Glutamatergic neuron (in vitro differentiated cells): ENCODE measurements at places on chromosomes 3 and 15. TPM values are rescaled to one million over a fixed set of nuclear protein-coding genes. Genes with fewer than 3 reads are reported as not detected.

The ZNF662 gene
- 16.3 TPM for total RNA-seq

The TM4SF18 gene
- total RNA-seq, result not detected

The GOLGA6D gene
- total RNA-seq, result not detected

The CCR1 gene
- total RNA-seq, result not detected

The SPATA12 gene
- total RNA-seq, result not detected

The ADPRH gene
- total RNA-seq, result 1.1 TPM

The AQP9 gene
- not detected for total RNA-seq

The GOLGA6L10 gene
- total RNA-seq, result 0.96 TPM

The ERC2 gene
- 48.3 TPM for total RNA-seq

The BRK1 gene
- 126 TPM for total RNA-seq

The MESP2 gene
- not detected for total RNA-seq

The SEMA7A gene
- total RNA-seq, result 16.2 TPM

The B3GALNT1 gene
- 2.6 TPM for total RNA-seq

The LIPH gene
- not detected for total RNA-seq

The SUSD5 gene
- total RNA-seq, result 2.0 TPM

The GPR149 gene
- 0.25 TPM for total RNA-seq

The CLDN1 gene
- total RNA-seq, result not detected

The CD96 gene
- total RNA-seq, result not detected

GRCh38 chr3:70873686-70874085, 561.2 kb upstream of the MDFIC2 start:
- no peak for DNase-seq

- DNase-seq, result no peak
These were observed 289.9 kb upstream of the COL8A1 start for GRCh38 chr3:99348451-99348850.

GRCh38 chr3:45560281-45560971, 34.1 kb upstream of the LIMD1 start:
- DNase-seq, result no peak

- DNase-seq, result no peak
These were observed 58.9 kb downstream of the ABCC5 start for GRCh38 chr3:183958775-183959174.

DNA sequence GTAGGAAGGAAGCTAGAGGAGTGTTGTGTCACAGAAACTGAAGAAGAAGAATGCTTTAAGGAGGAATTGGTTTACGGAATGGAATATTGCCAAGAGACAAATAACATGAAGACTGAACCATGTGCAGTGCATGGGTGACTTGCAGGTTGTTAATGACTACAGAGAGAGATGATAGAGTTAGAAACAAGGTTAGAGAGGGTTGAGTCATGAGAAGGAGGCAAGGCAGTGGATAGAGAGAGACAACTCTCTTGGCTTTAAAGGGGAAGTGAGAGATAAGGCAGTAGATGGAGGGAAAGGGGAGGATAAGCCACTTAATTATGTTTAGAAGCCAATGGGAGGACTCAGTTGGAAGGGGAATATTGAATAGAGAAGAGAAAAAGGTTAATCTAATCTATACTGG, 119.3 kb upstream of the CCNL1 start:
- DNase-seq, result no peak

- no peak for DNase-seq
These were observed 295.7 kb upstream of the SOX14 start for GRCh38 chr3:137468446-137468845.

GRCh38 chr15:45573961-45574629, 13.1 kb upstream of the BLOC1S6 start:
- peak; percentile 56 for DNase-seq

- no peak for DNase-seq
These were observed 196.4 kb downstream of the RORA start for GRCh38 chr15:61032600-61033286.

- DNase-seq, result no peak
These were observed 134.8 kb downstream of the RBMS3 start for GRCh38 chr3:29415482-29416223.

- DNase-seq, result no peak
These were observed 6.5 kb downstream of the FOXL2 start for GRCh38 chr3:138940446-138940845.

DNA sequence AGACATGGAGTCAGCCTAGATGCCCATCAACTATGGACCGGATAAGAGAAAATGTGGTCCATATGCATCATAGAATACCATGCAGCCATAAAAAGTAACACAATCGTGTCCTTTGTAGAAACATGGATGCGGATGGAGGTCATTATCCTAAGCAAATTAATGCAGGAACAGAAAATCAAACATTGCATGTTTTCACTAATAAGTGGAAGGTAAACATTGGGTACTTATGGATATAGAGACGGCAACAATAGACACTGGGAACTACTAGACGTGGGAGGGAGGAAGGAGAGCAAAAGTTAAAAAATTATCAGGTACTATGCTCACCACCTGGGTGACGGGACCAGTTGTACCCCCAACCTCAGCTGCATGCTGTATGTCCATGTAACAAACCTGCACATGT, 2.5 kb downstream of the PLD1 start:
- DNase-seq, result no peak

GRCh38 chr3:8152821-8153418, 348.7 kb upstream of the LMCD1 start:
- DNase-seq, result peak; percentile 24

- peak; percentile 39 for DNase-seq
These were observed at the start of gene MAPKAPK3 for GRCh38 chr3:50617096-50617791. TSS of gene MAPKAPK3 (plus strand) at chr3:50617151. CDS start at chr3:50617566, 415 bp downstream.

DNA sequence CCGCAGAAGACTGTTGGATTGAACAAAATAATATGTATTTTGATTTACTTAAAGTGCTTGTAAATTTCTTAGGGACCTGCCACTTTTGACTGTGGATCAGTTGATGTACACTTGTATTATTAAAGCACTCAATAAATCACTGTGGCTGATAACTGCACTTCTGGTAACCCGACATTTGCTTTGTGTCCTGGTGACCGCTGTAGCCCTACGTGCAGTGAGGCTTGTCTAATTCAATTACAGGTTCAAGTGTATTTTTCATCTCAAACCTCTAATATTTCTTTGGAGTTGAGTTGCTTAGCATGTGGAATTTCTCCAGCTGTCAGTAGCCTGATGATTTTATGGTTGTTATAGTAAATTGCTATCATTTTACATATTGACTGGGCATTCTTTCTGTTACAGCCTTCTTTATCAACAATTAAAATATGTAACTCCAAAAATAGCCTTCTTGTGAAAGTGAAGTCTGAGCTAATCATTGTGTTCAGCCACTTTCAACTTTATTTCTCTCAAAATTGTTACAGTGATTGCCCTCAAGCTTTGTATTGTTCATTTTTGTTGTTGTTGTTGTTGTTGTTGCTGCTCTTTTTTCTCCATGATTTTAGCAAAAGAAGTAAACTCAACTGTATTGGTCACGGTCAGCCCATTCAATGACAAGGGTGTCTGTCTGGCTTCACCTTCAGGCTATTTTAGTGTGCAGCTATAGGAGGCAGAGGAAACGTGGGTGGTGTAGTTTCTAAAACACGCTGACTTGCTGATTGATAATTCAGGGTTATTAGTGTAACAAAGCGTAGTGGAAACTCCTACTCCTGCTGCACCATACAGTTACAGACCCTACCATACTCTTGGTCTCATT, 215.1 kb upstream of the UBE2E1 start:
- no peak for DNase-seq

- no peak for DNase-seq
These were observed 9.6 kb downstream of the MCM2 start for GRCh38 chr3:127607675-127608361.

GRCh38 chr3:173986861-173987410, 589.4 kb downstream of the NLGN1 start:
- DNase-seq, result no peak

DNA sequence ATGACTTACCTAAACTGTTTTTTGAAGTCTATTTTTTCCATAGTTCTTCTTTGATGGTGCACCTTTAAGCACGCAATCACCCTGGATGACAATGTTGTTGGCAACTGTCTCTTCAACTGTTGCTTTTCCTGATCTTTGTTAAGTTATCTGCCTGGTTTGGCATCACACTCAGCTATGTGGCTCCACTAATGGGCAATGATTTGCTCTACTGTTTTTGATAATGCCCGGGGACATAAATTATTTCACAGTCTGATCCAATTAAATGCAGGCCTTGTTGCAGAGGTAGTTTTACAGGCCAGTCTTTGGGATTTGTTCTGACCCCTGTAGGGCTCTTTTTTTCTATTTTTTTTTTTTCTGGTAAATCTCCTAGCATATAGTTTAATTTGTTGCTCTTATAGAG, 436.3 kb downstream of the ZNF385D start:
- no peak for DNase-seq

- no peak for DNase-seq
These were observed 118.1 kb downstream of the EDEM1 start for GRCh38 chr3:5305684-5305989.

DNA sequence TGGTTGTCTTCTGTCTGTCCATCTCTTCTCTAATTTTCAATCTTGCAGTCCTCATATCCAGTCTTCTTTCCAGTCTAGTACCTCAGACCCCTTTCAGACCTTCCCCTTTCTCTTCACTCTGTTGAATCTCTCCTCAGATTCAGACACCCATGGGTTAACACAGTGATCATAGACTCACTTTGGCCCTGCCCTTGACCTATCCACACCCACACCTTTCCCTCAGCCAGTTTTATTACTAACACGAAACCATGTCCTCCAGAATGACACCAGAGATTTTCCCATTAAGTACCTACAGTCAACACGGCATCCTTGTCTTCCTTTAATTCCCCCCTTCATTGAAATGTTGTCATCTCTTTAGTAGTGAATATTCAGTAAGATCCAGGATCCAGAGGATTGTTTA, 74.5 kb upstream of the UBE2E2 start:
- no peak for DNase-seq

DNA sequence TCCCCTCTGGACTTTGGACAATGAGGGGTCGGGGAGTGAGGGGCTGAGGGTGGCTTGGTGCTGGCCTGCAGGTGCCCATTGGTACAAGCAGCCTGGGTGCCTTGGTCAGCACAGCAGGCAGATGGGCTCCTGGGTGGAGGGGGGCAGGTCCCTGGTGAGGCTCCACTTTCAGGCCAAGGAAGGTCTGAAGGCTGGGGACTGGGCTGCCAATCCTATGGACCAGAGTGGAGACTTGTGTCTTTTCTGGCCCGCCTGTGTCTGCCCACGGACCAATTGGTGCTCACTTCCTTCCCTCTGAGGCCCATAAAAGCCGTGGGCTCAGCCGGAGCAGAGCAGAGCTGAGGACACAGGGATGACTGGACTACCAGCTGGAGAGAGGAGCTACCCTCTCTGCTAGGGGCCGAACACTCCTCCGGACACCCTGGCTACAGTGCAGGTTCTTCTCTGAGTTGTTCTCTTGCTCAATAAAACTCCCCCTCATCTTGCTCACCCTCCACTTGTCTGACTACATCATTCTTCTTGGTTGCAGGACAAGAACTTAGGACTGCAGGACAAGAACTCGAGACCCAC, 31.9 kb upstream of the IREB2 start:
- no peak for DNase-seq

DNA sequence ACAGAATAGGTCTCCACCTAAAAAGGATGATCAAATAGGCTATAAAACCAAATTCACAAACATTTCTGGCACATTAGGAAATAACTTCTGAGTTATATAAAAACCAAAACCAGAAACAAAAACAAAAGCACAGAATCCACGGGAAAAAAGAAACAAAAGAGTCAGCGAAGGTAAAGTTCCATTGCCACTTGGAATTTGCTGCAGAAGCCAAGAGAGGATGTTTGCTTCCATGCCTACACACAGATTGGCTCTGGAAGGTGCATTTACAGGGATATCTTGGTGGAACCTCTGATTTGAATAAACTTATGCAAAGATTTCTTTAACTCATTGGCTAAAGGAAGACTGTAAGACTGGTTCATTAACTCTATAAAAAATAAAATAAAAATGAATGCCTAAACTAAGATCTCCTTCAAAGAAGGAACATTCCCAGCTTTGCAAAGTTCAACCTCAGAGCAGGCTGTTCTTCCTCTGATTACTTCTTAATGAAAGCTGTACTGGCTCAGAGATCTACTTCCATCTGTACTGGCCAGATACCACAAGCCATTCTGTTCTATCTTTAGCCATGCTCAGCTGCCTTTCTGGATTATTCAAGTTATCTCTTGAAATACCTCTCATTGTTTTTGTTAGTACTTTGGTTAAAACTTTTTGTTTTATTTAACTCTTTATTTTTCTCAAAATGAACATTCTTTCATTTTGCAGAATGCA, 537.5 kb upstream of the CCDC54 start:
- DNase-seq, result no peak

- no peak for DNase-seq
These were observed 91.5 kb upstream of the TBC1D5 start for GRCh38 chr3:17833786-17834559.

GRCh38 chr15:74281147-74282133, 45.3 kb downstream of the CCDC33 start:
- DNase-seq, result no peak
